ENCODE measurements at places on chromosomes 1 and 21. TPM values are rescaled to one million over a fixed set of nuclear protein-coding genes. Genes with fewer than 3 reads are reported as not detected.

DNA sequence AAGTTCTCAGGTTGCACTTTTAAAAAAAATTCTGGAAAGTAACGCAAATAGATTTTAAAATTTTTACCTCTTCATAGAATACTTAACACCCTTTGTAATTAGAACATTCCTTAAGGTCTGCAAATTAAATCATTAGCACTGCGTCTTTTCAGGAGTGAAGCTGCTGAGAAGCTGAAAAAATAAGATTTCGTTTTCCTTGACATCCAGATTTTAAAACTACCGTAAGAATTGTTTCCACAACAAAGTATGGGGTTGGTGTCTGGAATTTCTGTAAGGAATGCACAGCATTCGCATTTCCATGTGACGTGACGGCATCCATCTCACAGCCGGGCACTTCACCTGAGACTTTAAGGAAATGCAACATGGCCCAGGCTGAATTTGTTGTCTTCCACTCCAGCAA lies 76.3 kb upstream of the COX20 start:
- H3K4me1 ChIP-seq, result no peaks in the 10 kb centered on the region
- no peaks in the 10 kb centered on the region for H3K36me3 ChIP-seq
- DNase-seq, result no peak
- H3K27me3 ChIP-seq, result no peaks in the 10 kb centered on the region
- no peak overlapping the region for H3K27ac ChIP-seq

The JAM2 gene
- total RNA-seq, result 12.0 TPM

- H3K27ac ChIP-seq, result no peak overlapping the region
- H3K36me3 ChIP-seq, result no peaks in the 10 kb centered on the region
- DNase-seq, result peak; percentile 67
- H3K4me3 ChIP-seq, result no peak overlapping the region
Measured at GRCh38 chr1:3336641-3337630, 117.5 kb upstream of the ARHGEF16 start.

GRCh38 chr1:228093050-228093906 lies 9.8 kb downstream of the C1orf35 start:
- no peak overlapping the region for H3K4me3 ChIP-seq
- H3K27ac ChIP-seq, result no peak overlapping the region
- H3K36me3 ChIP-seq, result no peaks in the 10 kb centered on the region
- no peak for DNase-seq
- H3K4me1 ChIP-seq, result peaks cover 36% of the 10 kb centered on the region

DNA sequence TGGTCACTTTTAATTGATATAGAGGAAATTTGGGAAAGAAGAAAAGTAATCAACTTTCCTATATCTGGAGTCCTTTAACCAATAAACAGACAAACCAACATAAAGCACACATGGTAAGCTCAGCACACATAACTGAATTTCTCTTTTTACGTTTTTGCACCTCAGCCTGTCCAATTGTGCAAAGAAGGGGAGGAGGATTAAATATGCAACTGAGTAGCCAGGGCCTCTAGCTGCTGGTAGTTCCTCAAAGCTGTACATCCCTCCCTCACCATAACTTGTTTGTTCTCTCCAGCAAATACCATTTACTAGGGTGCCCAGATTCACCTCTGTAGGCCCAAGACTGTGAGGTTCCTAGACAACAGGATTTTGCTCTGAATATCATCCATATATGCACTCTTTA lies 25.4 kb downstream of the ST6GALNAC5 start:
- H3K27ac ChIP-seq, result no peak overlapping the region
- H3K27me3 ChIP-seq, result no peaks in the 10 kb centered on the region
- H3K4me3 ChIP-seq, result no peak overlapping the region
- DNase-seq, result no peak
